Stimulated activated CD4-positive, alpha-beta T cell treated with anti-CD3 and anti-CD28 coated beads, Interleukin-2, amount 100 ng/mL, for 4 hours (primary cell): ENCODE measurements at places on chromosomes 5 and 9.

- DNase-seq, result no peak
Observed at GRCh38 chr5:148965511-148966265, 97.2 kb downstream of the SH3TC2 start.

DNA sequence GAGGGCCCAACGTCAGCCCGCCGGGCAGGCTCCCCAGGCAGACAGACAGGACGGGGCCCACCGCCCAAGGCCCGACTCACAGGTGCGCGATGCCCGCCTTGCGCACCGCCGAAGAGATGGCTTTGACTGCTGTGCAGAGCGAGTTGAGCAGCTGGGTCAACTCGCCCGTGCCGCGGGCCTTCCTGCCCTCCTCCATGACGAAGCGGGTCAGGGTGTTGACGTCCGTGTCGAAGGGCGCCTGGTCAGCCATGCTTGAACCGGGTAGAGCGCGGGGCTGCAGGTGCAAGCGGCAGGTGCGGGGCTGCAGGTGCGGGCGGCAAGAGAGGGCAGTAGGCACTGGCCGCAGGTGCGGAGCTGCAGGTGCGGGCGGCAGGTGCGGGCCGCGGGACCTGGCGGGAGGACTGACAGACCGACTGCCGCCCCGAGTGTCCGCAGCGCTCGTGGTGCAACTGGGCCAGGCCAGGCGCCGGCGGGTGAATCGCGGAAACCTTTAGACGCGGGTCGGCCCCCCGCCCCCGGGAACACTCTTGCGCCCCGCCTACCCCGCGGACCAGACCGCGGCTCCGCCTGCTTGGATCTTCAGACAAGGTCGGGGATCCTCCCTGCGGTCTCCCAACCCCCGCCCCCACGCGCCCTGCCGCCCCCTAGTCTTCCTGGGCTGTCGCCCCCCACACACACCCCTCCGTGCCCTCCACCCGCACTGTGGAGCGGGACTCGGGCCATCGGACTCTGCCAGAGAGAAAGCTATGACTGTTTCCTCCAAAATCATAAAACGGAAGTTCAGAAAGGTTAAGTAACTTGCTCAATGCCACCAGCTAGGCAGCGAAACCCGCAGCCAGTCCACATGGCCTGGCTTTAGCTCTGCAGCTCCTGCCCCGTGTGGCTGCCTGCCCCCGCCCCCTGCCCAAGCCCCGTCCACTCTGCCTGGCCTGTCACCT, at the start of gene FBP1:
TSS of gene FBP1 (minus strand) at position 458 of the 938 bp plus-strand sequence. CDS start at position 250, 208 bp downstream.
- no peak for DNase-seq

DNA sequence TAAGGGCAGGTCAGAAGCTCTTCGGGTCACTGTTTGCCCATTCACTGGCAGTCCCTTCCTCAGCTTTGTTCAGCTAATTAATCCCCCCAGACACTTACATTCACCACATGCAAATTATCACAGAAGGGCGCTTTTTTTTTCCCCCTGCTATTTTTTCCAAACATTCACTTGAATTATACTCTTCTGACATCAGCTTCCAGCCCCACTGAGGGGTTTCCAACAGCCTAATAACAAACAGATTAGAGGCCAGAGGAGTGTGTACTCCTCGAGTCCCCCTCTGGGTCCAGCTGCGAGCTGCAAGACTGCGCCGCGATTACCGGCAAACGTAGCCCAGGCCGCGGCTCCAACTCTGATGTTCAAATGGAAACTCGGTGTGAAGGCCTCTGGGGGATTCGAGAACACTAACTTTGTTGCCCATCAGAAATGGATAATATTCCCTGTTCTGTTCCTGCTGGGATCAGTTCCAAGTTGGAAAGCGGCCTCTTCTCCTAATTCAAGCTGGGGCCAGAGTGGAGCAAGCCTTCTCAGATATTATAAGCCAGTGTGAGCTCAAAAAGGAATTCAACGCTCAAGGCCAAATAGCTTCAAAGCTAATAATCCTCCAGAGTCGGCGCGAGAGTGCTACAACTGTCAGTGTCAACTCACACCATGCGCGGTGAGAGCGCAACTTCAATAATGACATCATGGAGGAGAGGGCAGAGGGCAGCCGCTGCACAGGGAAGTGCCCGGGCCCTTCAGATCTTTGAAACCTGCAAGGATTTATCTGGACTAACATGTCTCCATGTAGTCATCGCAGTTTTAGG, 560.8 kb downstream of the BNC2 start:
- no peak for DNase-seq

DNA sequence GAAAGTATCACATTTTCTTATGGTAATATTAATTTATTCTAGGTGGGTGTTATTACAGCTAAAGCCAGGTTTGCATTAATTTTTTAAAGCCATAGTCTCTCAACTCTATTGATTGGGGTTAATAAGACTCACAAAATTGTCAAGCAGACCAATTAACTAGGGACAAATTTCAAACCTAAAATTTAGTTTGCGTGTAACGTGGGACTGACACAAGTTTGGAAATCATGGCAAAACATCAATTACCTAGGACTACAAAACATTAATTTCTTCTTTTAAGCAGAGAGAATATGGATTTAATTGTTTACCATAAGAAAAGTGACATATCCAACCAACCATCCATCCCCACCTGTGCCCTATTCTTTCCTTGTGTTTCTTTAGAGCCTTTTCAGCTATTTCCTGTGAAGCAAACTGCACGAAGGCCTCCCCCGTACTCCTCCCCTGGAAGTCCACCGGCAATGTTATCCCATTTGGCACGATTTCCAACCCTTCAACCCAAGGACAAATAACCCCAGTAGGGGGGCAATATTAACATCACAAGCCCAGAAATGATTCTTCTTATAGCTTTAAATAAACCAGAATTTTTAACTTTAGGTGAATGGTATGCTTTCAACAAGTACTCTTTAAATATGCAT, 4.4 kb downstream of the HNRNPH1 start:
- no peak for DNase-seq

- no peak for DNase-seq
Observed at GRCh38 chr5:136457390-136458013, 92.2 kb upstream of the TRPC7 start.

GRCh38 chr9:96199006-96199405, 103.0 kb downstream of the HSD17B3 start:
- DNase-seq, result no peak

DNA sequence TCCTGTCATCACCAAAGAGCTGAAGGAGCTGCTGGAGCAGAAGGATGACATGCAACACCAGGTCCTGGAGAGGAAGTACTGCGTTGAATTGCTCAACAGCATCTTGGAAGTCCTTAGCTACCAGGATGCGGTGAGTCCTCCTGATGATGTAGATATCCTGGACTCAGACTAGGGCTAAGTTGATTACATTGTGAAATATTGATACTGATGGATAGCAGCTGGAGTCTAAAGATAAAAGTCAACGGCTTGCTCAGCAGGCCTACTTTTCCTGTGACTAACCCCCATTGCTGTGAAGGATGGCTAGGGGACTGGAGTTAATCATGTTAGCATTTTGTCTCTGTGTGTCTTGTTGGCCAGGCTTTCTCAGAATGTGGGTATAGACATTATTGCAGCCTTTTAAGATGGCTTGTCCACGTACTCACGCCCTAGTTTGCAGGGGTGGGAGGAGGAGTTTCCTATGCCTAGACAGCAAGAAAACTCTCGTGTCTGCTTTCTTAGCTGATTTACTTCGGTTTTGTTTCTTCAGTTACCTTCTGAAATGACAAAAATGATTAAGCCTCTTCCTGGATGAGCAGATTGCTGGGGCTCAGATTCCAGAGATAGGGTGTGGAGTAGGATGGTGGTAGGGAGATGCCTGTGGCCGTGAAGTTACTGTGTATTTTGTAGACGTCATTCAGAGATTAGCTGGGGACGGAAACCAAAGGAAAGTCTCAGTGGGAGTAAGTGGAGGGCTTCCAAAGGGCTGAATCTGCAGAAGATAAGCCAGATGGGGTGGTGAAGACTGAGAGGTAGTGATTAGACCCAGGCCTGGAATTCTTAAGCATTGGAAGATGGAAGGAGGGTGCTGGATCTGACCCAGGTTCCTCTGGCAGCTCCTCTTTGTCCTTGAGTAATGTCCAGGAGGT, 166.3 kb downstream of the DOCK2 start:
- DNase-seq, result no peak

GRCh38 chr5:158123595-158123994, 264.6 kb upstream of the CLINT1 start:
- no peak for DNase-seq

GRCh38 chr5:156149213-156149612, 177.8 kb upstream of the SGCD start:
- DNase-seq, result no peak

DNA sequence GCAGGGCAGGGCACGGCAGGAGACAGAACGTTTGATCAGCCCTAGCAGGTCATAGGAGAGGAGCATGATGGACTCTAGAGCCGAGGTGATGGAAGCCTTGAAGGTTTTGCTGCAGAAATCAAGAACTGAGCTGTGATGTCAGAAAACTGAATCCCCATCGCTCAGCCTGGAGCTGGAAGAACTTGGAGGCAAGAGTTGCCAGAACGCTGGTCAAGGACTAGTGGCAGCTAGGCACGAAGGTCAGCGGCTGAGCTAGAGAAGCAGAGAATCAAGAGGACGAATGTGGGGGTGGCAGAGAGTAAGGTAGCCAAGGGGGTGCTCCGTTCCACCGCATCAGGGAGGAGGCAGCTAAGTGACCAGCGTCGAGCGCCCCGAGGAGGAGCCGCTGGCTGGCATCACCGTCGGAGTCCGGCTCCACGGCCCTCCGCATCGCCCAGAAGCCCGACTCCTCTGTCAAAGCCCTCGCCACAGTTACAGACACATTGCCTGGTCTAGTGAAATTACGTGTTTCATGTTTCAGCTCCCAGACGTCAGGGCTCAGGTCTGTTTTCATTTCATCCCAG, 1.2 kb upstream of the GALNT10 start:
- DNase-seq, result no peak

GRCh38 chr5:54595721-54596120, 78.2 kb downstream of the SNX18 start:
- DNase-seq, result no peak

GRCh38 chr5:142320430-142320738, 4.4 kb downstream of the SPRY4 start:
- DNase-seq, result no peak

DNA sequence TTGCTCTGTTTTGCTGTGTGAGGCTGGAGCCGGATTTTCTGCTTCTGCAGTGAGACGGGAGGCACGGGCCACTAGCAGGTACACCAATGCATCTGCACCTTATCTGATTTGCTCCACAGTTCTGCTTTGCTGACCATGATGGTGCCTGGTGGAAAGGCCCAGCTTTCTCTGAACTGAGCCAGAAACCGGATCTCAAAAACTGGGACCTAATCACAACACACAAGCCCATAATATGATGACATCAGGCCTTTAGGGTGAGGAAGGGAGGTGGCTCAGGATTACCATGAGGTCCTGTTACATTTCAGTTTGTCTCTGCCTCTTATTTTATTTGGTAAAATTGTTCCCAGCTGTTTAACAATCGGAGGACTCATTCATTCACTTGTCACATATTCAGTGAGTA, 49.8 kb downstream of the FGF1 start:
- no peak for DNase-seq

DNA sequence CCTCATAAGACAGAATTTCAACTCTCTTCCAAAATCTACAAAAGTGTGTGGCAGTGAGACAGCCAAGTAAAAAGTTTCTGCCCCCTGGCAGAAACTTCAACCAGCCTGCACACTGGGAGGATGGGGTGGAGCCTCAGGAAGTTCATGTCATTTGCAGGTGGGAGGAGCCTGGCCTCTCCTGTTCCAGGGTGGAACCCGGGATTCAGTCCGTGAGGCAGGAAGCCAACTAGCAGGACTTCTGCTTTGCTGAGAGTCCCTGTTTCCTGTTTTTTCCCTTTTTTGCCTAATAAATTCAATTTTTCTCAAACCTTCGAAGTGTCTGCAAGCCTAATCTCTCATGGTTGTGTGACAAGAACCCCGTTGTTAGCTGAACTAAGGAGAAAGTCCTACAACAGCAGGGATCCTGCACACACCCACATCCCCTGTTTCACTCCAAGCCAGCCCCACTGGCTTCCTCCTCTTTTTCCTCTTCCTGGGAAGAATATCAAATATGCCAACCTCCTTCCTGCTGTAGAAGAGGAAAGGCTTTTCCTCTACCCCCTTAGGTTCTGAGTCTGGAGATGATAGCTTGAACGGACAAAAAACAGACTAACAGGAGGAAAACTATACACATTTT, 69.3 kb downstream of the ALDH7A1 start:
- no peak for DNase-seq

DNA sequence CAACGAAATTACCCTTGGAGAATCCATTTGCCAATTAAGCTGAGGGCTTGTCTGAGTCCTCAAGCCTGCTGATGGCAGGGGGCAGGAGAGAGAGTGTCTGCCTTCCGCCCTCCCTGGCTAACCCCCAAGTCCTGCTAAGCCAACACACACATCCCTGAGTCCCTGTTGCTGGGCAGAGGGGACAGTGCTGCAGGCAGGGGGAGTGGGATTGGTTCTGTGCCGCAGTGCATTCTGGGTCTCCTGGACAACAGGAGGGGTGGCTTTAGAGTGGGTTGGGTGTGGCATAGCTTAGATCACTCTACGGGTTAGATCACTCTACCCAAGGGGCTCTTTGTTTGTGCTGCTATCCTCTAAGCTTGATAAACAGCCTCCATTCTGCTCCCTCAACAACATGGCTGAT, 427.7 kb downstream of the CDK5RAP2 start:
- no peak for DNase-seq

DNA sequence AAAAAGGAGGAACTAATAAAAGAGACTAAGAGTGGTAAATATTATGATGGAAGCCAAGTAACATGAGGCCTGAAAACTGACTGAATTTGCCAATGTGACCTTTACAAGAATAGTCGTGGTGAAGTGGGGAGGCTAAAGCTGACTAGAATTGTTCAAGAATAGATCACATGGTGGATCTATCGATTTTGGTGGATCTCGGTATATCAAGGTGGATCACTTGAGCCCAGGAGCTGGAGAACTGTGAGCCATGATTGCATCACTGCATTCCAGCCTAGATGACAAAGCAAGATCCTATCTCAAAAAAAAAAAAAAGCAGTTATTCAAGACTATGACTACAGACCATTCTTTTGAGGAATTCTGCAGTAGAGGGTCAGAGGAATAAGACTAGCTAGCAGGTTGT, 15.1 kb downstream of the ERMP1 start:
- no peak for DNase-seq

GRCh38 chr5:122311961-122312590, at the start of gene SNCAIP:
Gene SNCAIP (plus strand): TSS chr5:122312237. CDS start chr5:122391135, 78,898 bp downstream.
- no peak for DNase-seq

GRCh38 chr9:34206561-34206960, 27.7 kb downstream of the UBAP1 start:
- no peak for DNase-seq

- DNase-seq, result no peak
Observed at GRCh38 chr9:35689542-35690293, at the start of gene TPM2. Gene TPM2 (minus strand): TSS chr9:35689925. CDS start chr9:35689817, 108 bp downstream.

- no peak for DNase-seq
Observed at GRCh38 chr9:126419475-126419874, 92.8 kb downstream of the MVB12B start.
